HFFc6 (cell line): ENCODE measurements at places on chromosomes 3 and 15. TPM values are rescaled to one million over a fixed set of nuclear protein-coding genes. Genes with fewer than 3 reads are reported as not detected.

RSL24D1 gene
- 51.8 to 59.8 TPM (median 57.9 TPM) in 3 replicates for total RNA-seq

DNA sequence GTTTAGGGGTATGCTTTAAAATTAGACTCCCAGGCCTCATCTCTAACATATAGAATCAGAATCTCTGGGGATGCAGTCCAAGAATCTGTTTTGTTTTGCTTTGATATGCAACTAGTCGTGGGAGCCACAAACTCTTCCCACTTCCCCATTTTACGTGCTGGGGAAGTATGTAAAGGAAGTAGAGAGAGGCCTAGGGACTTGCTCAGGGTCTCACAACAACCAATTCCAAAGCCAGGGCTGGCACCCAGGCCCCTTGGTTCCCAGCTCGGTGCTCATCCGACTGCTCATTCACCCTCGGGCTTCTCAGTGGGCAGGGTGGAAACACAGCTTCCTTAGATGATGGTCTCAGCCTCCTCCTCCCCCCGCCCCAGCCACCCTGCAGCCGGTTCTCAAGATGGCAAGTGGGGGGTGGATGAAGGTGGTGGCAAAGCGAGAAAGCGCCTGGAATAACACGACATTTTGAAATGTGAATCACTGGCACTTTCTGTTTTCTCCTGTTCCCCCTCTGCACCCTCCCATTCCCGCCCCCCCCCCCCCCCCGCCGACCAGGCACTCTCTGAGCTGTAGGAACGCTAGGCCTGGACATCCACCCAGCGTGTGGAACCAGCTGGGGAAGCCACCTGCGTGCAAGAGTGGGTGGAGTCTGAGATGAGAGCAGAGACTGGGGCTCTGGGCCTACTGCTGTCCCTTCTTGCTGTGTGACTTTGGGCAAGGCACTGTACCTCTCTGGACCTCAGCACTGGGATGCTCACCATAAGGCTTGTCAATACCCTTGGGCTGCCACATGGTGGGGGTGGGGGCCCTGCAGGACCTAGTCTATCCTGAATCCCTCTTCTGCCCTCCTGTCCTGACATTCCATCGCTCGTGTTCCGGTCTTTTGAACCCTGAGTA is 214.5 kb downstream of the RPLP1 start:
- no peak for DNase-seq

SNX22 gene
- 0.16 TPM in 1 of 3 replicates, not detected in the others for total RNA-seq

ANKUB1 gene
- not detected in 2 replicates for total RNA-seq

DNA sequence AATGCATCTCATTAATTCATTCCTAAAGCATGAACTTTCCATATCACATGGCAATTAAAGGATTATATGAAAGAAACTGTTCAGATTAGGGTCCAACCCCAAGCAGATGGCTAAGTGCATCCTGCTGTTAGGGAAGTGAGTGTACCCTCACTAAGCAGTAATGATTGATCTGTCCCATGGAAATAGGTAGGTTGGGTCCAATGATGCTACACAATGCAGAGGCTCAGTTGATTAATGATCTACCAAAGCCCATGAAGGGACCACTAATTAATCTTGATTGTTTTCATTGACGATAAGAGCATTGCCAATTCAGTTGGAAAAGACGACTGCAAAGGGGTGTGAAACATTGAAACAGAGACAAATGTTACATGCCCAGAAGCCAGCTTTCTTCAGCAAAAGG is 194.5 kb upstream of the LRTM1 start:
- DNase-seq, result no peak
